ENCODE measurements at places on chromosomes 7 and 10. TPM values are rescaled to one million over a fixed set of nuclear protein-coding genes. Genes with fewer than 3 reads are reported as not detected.

- no peak for DNase-seq
Measured at GRCh38 chr10:118307220-118307619, 34.9 kb downstream of the FAM204A start.

- DNase-seq, result no peak
Measured at GRCh38 chr7:48868916-48869315, 55.4 kb upstream of the CDC14C start.

DNA sequence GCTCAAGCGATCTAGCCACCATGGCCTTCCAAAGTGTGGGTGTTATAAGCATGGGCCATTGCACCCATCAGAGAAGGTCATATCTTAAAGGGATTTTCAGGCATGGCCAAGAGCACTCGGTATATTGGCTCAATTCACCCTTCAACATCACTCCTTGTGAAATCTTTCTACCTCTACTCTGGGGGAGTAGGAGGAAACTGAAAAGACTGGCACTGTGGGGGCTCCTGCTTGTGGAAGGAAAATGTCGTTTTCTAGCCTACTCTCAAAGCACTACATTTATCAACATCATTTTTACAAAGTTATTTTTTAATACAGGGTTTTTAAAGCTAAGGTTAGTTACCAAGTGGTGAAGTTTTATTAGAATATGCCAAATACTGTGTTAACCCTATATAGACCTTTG is 42.0 kb upstream of the CACNB2 start:
- DNase-seq, result no peak

GRCh38 chr7:105712877-105713276 is 131.6 kb upstream of the EFCAB10 start:
- no peak for DNase-seq

GRCh38 chr7:2927592-2927991 is 83.5 kb upstream of the GNA12 start:
- DNase-seq, result no peak

- DNase-seq, result no peak
Measured at GRCh38 chr10:80485076-80485945, 31.2 kb downstream of the TSPAN14 start.

DNA sequence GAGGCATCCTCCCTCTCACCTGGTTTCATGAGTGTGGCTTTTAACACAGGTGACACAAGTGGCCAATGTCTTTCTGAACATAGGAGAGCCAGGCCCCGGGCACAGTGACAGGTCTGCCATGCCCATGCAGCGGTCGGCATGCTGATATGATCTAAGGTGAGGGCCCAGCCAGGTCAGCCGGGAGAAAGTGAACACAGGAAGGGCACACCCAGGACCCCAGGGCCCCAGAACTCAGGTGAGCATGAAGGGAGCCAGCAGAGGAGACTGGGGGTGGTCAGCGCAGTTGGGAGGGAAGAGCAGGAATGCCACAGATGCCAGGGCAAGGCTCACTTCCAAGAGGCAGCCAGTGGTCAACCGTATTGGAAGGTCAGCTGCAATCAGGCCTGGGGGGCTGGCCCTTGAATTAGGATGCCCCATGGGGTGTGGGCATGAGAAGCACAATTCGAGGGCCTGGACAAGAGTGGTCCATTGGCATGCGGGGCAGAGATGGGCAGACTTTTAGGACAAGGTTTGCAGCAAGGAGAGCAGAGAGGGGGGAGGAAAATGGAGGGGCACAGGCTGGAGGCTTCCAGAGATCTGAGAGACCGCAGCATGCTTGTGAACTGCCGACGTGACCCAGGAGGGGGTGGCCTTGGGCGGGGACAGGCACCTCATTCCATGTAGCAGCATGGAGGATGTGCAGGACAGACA is 3.9 kb upstream of the INPP5A start:
- DNase-seq, result no peak

DNA sequence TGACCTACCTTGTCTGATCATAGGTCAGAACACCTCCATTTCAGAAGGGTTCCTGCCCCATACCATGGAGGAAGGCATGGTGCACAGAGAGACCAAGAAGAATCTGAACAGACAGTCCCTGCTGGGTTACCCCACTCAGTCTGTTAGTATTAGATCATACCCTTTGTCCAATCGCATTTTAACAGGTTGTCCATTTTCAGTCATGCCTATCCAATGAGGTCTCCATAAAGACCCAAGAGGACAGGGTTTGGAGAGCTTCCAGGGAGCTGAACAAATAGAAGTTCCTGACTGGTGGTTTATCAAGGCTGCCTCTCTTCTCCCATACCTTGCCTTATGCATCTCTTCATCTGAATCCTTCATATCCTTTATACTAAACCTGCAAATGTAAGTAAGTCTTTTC is 21.2 kb upstream of the SLC16A12 start:
- DNase-seq, result peak; percentile 56

DNA sequence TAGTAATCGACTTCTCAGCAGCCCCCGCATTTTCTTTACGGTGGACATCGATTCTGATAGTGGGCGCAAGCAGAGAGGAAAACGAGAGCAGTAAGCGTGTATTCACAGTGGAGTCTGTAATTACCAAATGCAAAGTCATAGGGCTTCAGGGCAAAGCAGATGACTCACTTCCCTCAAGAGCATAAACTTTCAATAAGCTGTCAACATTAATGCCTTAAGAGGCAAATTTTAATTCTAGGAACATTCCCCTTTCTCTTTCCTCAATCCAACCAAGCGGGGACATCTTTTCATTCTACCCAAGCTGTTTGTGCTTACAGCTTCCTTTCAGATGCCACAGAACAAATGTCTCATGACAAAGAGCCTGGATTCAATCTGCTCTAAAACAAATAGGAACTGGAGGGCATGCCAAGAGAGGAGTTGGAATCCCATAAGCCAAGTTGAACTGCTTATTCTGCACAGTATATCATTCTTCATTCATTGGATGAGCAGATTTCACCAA is 48.6 kb downstream of the MALSU1 start:
- no peak for DNase-seq

GRCh38 chr7:11636274-11636673 is 195.7 kb downstream of the THSD7A start:
- DNase-seq, result no peak

DNA sequence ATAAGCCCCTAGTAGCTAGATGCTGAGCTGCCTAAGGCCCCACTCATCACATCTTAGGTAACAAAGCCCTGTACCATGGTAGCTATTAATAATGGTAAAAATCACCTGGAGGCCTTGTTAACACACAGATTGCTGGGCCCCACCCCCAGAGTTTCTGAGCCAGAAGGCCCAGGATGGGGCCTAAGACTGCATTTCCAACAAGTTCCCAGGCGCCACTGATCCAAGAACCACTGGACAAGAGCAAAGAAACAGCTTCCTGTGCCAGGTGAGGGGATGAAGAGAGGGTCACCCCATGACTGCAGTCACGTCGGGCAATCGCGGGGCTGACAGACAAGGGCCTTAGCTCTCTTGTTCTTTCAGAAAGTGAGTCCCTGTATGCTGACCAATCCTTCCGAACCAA is 46.8 kb downstream of the ACSM6 start:
- DNase-seq, result no peak

SPDYE5 gene
- not detected for total RNA-seq

CNPY1 gene
- not detected for total RNA-seq

TRIM24 gene
- total RNA-seq, result 22.4 TPM

SMIM30 gene
- total RNA-seq, result 48.7 TPM

SPDYE11 gene
- not detected for total RNA-seq

ANKRD61 gene
- not detected for total RNA-seq

NODAL gene
- total RNA-seq, result 0.08 TPM
